ENCODE measurements at places on chromosomes 2 and 18. TPM values are rescaled to one million over a fixed set of nuclear protein-coding genes. Genes with fewer than 3 reads are reported as not detected.

DNA sequence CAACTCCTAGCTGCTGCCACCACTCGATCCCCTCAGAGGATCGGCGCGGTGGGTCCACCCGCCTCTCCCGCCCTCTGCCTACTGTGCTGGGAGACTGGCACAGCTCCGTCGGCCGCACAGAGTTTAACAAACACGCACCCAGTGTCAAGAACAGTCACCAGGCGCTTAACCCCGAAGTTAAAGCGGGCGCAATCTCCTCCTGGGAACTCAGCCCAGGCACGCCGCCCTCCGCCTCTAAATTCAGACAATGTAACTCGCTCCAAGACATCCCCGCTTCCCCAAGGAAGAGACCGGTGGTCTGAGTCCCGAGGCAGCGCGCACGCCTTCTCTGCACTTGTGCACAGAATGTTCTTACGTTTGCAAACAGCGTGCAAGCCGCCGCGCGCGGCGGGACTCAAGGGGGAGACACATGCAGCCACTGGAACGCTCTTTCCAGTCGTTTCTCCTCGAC, 533 bp downstream of the CXCR4 start:
- no peak for DNase-seq

DNA sequence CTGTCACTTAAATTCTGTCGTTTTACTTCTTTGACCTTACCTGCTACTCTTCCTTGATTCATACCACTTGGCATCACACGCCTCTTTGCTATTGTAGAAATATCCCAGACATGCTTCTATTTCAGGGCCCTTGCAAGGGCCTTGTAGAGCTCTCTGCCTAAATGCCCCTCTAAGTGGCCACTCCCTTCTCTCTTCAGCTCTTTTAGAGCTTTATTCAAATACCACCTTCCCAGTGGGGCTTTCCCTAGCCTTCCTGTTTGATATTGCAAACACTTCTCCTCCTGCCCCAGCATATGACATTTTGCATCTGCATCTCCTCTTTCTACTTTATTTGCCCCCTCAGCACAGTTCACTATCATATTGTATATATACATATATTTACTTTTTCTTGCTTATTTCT, 54.0 kb downstream of the PELI1 start:
- DNase-seq: no peak

DNA sequence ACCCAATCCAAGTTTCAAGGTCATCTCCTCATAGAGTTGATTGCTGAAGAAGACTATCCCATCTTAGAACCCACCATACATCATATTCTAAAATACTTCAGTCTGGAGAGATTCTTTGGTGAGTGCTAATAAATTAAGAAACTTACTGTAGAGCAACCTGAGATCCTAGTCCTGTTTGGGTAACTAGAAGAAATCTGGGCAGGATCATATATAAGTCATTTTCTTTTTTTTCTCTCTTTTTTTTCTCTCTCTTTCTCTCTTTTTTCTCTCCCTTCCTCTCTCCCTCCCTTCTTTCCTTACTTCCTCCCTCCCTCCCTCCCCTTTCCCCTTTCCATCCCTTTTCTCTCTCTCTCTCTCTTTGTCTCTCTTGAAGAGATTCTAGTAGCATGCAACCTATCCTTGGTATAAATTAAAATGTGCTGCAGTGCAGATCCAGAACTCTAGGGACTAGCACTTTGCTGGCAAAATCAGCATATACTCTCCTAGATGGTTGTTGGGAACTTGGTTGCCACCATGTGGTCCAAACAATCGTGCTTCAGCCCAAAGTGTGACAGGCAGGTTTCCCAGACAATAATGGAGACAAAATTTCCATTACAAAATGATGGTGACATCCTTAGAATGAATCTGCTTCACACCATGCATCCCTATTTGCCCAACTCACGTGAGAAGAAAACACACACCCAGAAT, 399.4 kb upstream of the CELF4 start:
- no peak for DNase-seq

DNA sequence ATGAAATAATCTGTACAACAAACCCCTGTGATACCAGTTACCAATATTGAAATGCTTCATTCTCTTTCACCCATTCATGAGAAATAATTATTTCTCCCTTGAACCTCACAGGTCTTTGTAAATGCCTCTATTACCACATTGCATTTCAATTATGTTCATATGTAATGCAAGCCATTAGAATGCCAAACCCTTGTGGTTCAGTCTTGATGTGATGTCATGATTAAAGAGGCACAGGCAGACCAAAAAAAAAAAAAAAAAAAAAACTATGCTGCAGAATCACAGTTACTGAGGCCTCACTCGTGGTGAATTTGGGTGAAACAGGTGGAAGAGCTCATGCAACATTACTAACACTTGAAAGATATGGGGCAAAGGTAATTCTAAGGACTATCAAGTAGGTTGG, 9.4 kb upstream of the EPG5 start:
- no peak for DNase-seq

DNA sequence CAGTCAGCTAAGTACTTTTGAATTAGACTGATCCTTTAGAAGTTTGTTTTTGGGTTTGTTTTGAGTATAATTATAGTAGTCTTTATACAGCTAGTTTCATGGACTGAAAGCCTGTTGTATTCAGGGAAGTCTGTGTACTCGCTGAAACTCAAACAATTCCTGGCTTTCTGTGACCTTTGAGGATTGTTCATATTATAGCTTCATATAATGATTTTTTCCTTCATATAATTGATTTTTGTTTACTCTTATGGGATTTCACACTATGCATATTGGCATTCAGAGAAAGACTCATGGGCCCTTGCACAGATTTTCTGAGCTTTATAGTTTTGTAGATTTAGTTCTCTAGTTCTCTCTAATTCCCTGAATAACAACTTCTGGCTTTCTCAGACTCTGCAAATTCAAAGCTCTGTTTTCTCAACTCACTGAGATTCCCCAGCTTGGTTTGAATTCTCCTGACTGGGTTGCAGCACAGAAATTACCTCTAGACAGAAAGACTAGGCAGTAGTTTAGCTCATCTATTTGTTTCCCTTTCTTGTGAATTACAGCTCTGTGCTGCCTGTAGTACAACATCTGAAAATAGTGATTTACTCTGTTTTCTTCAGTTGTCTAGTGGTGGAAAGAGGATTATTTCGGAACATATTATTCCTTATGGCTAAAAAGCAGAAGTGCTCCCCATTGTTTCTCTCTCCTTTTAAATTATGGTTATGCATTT, 495.9 kb upstream of the CNTNAP5 start:
- DNase-seq: no peak

DNA sequence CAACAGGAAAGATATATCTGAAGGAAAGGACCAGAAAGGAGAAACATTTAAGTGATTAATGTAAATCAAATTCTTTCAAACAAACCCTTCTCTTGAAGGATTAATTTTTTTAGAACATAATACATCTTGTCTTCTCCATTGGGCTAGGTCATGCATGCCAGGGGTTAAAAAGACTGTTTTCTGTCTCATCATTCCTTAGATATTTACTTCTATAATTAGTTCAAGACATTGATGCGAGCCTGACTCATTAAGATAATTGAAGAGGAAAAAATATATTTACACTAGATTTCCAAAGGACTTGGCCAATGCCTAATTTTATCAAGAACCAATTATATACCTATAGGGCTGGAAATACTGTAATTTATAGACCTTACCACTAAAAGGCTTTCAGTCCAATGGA, 166.6 kb upstream of the SETBP1 start:
- no peak for DNase-seq

- no peak for DNase-seq
These were observed 31.9 kb upstream of the TFPI start for GRCh38 chr2:187586011-187586641.

GRCh38 chr2:10452956-10453904, 5.1 kb upstream of the ODC1 start:
- DNase-seq: no peak

GRCh38 chr2:64344999-64345576, 108.9 kb upstream of the LGALSL start:
- no peak for DNase-seq

The NPPC gene
- total RNA-seq: 1.4 TPM

The CAPN14 gene
- total RNA-seq: 0.42 TPM

The ALLC gene
- 0.16 TPM for total RNA-seq

The MOCOS gene
- total RNA-seq: 0.95 TPM

The RAB6C gene
- 0.11 TPM for total RNA-seq
